ENCODE measurements at places on chromosomes 2 and 18.

GRCh38 chr2:172751564-172751963, 15.9 kb downstream of the RAPGEF4 start:
- no peak for DNase-seq

DNA sequence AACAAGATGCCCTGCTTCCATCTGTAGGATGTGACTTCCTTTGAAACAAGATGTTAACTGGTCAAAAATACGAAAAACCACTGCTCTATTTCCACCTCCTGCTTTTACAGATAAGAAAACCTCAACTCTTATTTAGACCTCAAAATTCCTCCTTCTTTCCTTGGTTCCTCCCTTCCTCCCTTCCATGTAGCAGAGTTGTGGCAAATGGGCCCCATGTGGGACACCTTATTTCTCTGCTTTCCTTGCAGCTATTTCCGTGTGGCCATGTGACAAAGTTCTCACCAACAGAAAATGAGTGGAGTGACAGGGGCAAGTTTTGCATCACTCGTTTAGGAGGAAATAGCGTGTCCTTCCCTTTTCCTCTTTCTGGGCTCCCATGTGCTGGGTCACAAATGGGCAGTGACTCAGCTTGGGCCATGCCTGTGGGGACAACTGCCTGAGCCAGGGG, 69.4 kb upstream of the SMAD2 start:
- DNase-seq, result no peak

GRCh38 chr2:97713296-97714083, at the start of gene ZAP70:
Gene ZAP70 (plus strand): TSS chr2:97713576. CDS start chr2:97724037, 10,461 bp downstream.
- no peak for DNase-seq

GRCh38 chr2:195658541-195658890, 1.5 kb downstream of the SLC39A10 start:
- DNase-seq, result peak; percentile 37

DNA sequence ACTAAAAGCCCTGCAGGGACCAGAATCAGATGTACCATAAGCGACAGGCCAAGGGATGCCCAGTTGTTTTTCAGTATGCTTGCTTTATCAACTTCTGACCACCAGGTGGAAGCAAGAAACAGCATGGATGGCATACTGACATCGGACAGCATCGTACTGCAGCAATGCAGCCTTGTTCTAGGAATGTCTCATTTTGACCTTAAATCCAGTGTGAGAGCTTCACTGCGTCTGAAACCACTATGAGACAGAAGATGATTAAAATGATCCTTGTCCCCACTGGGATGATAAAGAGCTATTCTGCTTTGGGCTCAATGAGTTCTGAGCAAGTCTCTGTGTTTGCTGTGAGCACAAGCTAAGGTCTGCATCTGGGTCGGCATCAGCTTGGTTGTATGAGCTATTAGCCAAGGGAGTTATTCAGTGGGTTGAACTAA, 54.3 kb downstream of the CDK15 start:
- peak; percentile 60 for DNase-seq

- no peak for DNase-seq
Measured at GRCh38 chr18:50089702-50090101, 105.2 kb downstream of the MYO5B start.

- DNase-seq, result no peak
Measured at GRCh38 chr18:76465630-76466409, 29.2 kb downstream of the ZNF516 start.

- DNase-seq, result no peak
Measured at GRCh38 chr18:13623871-13624270, 102.5 kb downstream of the FAM210A start.

GRCh38 chr2:100197631-100198153, 55.3 kb upstream of the AFF3 start:
- DNase-seq, result peak; percentile 74

- DNase-seq, result no peak
Measured at GRCh38 chr18:66764230-66764629, 160.3 kb upstream of the CDH19 start.

DNA sequence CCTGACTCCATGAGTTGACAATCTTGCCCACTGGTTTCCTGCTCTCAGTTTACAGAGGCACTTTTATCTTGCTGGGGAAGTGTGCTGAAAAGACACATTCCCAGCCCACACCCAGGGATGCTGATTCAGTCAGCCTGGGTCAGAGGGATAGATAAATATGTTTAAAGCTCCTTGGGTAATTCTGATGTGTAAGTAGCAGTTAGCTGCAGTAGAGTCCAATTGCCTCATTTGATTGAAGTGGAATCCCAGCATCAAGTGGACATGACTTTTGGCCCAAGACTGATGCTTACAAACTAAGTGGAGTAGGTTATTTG, 29.4 kb downstream of the PSD4 start:
- no peak for DNase-seq

GRCh38 chr18:79366177-79367094, 29.3 kb upstream of the NFATC1 start:
- no peak for DNase-seq

- DNase-seq, result no peak
Measured at GRCh38 chr2:134669731-134670669, 48.8 kb downstream of the TMEM163 start.

DNA sequence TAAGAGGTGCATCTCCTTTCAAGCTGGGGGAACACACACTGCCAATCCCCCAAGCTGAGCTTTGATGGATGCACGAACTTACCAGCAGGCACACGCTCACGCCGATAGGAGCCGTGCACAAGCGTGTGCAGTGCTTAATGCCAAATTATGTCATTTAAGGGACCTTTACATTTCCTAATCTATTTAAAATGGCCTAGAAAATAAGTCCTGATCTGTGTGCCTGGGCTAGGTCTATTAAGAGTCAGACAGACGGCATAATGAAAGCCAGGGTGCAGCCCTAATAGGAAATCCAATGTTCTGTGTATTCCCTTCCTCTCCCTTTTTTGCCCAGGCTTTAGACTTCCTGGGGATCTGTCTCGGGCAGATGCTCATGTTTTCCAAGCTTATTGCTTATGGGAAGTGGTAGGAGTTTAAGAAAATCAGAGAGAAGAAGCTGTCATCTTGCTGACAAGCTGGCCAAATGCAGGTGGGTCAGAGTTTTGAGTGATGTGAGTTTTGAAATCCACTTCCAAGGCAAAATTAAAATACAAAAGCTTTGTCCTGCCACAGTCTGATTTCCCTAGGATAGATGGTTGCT, 142.6 kb downstream of the MYT1L start:
- DNase-seq, result no peak

- DNase-seq, result no peak
Measured at GRCh38 chr2:11177871-11178690, 22.8 kb downstream of the SLC66A3 start.

GRCh38 chr18:60554967-60555366, 182.4 kb upstream of the MC4R start:
- no peak for DNase-seq

- peak; percentile 13 for DNase-seq
Measured at GRCh38 chr2:118854507-118855345, 7.3 kb upstream of the EN1 start.

GRCh38 chr18:38305961-38306360, 740.4 kb upstream of the CELF4 start:
- no peak for DNase-seq

DNA sequence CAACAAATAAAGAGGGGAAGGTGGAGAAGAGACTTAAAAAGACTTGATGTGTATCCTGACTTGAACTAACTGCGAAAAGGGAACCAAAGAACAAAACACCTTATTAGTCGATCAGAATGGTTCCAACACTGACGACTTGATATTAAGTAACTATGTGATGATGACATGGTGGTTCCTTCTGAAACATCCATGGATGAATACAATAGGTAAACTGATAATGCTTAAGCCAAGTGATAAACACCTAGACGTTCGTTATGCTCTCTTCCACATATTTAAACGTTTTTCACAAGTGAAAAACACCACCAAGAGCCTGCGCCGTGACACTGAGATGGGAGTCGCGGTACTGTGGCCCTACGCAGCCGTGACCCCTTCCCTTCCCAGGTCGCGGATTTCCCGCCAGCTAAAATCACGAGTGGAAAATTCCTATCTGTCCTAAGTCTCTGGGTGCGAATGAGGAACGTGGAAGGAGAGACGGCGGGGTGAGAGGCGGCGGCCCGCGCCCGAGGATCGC, 797 bp downstream of the TTC32 start:
- DNase-seq, result no peak

GRCh38 chr2:215598376-215598975, 162.6 kb upstream of the FN1 start:
- DNase-seq, result no peak

GRCh38 chr2:5766056-5766455, 73.9 kb downstream of the SOX11 start:
- DNase-seq, result no peak

- no peak for DNase-seq
Measured at GRCh38 chr2:38442643-38443541, 65.8 kb upstream of the ATL2 start.

DNA sequence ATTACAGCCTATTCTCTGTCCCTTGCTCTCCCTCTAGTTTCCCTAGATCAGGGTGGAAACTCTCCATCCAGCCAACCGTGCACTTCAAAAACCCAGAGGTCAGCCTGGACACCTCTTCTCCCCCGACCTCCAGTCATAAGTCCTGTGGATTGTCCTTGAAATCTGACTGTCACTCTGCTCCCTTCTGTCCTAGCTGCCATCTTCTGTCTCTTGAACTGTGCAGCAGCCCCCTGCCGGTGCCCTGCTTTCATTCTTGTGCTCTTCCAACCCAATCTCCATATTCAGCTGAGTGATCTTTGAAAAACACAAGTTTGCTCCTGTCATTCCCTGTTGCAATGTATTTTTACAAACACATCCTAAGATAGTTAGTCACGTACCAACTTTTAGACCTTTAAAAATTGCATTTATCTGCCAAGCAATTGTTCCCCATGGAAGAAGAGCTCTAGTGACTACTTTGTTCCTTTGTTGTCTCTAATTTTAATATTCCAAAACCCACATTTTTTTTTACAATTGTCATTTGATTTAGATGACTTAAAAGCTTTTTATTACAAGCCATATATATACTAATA, 254.3 kb downstream of the CAMKMT start:
- DNase-seq, result no peak

DNA sequence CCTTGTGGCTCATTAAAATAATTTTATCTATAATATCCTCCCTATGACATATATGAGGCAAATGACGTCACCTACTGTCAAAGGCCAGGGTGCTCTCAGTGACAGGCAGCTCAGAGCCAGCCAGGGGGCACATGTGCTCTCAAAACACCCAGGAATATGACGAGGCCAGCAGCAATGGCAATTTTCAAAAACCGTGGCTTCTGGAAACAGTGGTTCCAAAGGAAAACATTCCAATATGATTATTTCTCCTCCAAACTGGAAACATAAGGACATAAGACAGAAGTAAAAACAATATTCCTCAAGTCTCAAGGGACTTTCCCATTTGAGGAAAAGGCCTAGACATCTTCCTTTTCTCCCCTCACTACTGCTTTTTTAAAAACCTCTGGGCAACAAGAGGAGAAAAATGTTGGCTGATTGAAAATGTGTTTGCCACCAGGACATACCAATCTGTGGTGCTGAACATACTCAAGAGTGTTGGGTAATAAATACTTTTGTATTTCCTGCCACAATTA, 40.8 kb downstream of the RNF152 start:
- peak; percentile 77 for DNase-seq

- DNase-seq, result peak; percentile 53
Measured at GRCh38 chr18:46174342-46175041, 70.3 kb downstream of the HAUS1 start.

DNA sequence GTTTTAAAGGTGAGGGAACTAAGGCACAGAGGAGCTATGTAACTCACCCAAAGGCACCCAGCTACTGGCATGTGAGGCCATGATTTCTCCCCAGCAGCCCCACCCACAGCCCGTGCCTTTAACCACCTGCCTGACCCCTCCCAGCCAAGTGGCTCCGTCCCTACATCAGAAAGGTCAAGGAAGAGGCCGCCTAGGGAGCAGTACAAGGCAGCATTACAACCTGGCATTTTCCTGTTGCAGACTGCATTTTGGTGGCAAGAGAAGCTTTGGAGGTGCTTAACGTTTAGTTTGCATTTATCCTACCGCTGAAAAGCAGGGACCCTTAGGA, 17.5 kb downstream of the STEAP3 start:
- no peak for DNase-seq

DNA sequence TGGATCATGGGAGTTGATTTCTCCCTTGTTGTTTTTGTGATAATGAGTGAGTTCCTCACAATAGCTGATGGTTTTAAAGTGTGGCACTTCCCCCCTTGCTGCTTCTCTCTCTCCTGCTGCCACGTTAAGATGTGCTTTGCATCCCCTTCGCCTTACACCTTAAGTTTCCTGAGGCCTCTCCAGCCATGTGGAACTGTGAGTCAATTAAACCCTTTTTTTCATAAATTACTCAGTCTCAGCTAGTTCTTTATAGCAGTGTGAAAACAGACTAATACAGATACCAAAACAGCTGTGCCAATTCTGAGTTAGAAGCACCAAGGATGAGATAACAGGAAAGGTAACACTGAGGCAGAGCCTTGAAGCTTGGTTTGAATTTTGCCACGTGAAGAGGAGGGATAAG, 44.7 kb downstream of the ITSN2 start:
- no peak for DNase-seq

GRCh38 chr18:52824126-52824525, 484.1 kb downstream of the DCC start:
- no peak for DNase-seq

DNA sequence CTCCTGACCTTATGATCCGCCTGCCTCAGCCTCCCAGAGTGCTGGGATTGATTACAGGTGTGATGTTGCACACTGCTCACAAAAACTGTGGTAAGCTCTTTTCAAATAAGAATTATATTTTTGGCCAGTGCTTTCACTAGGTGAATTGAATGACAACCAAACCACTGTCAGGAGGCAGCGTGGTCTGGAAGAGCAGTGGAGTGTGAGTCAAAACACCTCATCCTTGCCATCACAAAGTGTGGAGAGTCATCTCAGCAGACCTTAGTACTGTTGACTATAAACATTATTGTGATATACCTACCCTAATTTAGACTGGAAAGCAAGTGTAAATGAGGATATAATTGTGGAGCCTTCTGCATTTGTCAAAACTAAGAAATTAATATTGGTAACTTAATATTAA, 61.3 kb downstream of the UBE2E3 start:
- DNase-seq, result no peak

- no peak for DNase-seq
Measured at GRCh38 chr2:15734674-15735483, 143.2 kb downstream of the DDX1 start.

DNA sequence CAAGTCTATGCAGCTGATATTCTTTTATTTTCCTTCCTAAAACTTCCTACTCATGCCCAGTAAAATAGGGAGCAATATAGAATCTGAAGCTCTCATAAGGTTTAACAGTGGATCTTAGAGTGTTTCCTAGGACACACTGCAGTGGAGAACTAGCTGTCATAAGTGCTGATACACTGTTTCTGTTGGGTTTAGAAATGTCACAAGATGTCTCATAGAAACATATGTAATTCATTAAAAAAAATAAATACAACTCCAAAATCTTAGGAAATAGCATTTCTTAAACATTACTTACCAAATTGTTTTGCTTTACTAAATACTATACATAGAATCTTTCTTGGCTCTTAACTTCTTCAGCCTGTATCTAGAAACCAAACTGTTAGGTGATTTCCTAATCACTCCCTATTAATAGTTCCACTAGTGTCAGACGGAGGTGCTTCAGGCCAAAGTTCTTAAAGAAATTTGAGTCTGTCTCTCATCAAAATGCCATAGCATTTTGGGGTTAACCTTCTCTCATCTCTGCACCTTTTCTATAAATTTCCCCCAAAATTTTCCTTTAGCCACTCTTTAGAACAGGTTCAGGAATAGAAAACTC, 93.7 kb downstream of the CERKL start:
- peak; percentile 1 for DNase-seq
